ENCODE measurements at places on chromosomes 6 and 20. TPM values are rescaled to one million over a fixed set of nuclear protein-coding genes. Genes with fewer than 3 reads are reported as not detected.

Gene BPI
- not detected for total RNA-seq

Gene CDK5RAP1
- 19.3 TPM for total RNA-seq

Gene CTCFL
- total RNA-seq, result not detected

Gene TMEM14A
- total RNA-seq, result 52.3 TPM

Gene DZANK1
- total RNA-seq, result 0.69 TPM

Gene RPL7L1
- 160 TPM for total RNA-seq

Gene DEF6
- 1.5 TPM for total RNA-seq

Gene WFDC10B
- not detected for total RNA-seq

Gene ID1
- total RNA-seq, result 965 TPM

Gene CRISP3
- total RNA-seq, result not detected

Gene SYNCRIP
- 88.4 TPM for total RNA-seq

Gene NTSR1
- 0.15 TPM for total RNA-seq

Gene CTAGE9
- not detected for total RNA-seq

Gene TFAP2D
- not detected for total RNA-seq

Gene BNIP5
- total RNA-seq, result not detected

Gene WFDC8
- total RNA-seq, result not detected

All from mammary microvascular endothelial cell (primary cell).